ENCODE measurements at places on chromosomes 6 and 20.

DNA sequence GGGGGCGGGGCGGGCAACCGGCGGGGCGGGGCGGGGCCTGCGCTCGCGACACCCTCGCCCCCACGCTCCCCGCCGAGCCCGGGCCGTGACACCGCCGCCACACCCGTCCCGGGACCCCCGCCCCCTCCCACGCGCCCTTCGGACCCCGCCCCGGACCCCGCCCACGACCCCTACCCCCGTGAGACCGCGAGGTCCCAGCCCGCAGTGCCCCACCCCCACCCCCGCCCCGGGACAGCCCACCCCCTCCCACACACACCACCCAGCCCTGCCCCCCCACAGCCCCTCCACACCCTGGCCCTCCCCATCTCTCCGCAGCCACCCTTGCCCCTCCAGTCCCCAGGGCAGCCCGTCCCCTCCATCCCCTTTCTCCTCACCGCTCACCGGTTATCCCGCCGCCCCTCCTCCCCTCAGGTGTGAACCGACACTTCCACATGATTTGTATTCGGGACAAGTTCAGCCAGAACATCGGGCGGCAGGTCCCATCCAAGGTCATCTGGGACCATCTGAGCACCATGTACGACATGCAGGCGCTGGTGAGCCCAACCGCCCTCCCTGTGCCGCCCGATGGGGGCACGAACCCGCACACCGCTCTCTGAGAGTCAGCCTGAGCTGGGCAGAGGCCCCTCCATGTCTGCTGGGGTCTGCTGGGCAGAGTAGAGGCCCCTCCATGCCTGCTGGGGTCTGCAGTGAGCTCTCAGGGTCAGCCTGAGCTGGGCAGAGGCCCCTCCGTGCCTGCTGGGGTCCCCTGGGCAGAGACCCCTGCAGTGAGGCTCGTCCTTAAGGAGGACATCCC, 622 bp downstream of the MRGBP start:
- DNase-seq: no peak

DNA sequence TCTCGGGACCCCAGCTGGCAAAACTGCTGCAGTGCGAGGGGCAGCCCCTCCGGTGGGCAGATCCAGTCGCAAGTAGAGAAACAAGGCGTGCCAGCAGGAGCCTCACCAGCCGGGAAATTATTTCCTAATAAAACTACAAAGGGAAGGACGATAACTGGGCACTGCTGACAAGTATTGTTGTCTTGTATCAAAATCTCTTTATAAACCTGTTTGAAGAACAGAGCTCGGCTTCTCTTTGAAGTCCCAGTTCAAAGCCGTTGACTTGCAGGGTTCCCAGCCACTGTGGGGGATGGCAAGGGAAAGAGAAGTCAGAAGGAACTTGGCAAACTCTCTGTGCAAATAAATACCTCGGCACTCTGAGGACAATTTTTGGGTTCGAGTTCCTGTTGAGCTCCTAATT, 504.5 kb downstream of the CD83 start:
- no peak for DNase-seq

- no peak for DNase-seq
Observed at GRCh38 chr6:22579439-22579838, 10.1 kb downstream of the HDGFL1 start.

- no peak for DNase-seq
Observed at GRCh38 chr6:152634773-152635172, 2.4 kb downstream of the SYNE1 start.

DNA sequence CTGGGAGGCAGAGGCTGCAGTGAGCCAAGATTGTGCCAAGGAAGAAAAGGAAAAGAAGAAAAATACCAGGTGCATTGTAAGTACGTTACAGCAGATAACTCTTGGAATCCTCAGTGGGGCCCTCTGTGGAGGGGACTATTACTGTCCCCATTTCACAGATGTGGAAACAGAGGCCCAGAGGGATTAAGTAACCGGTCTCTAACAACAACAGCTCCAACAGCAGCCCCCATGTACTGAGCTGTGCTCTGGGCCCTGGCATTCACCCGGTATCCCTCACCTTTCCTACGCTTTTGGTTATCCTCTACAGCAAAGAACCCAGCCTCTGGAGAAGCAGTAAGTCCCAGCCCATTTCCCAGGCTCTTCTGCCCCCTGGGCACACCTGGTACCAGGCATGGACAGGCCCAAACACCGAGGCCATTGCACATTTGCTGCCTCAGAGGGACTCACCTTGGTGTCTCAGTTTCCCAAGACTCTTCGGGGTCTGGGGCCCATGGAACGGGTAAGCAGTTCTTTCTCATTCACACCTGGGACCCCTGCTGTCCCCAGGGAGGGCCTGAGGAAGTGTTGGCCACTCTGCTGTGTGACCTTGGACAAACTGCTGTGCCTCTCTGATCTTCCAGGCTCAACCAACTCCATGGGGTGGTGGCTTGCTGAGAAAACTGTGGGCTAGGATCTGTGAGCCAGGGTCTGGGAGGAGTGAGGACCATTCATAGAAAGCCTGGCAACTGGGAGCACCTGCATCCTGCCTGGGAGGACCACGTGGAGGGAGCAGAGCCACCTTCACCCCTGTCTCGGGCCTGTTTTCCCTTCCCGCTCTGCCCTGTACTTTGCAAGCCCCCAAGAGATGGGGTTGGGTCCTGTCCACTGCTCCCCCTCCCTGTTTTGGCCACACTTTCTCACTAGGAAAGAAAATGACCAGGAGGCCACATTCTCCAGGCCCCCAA, 59.9 kb downstream of the SNAI1 start:
- DNase-seq: no peak

- DNase-seq: no peak
Observed at GRCh38 chr6:84253380-84253779, 25.9 kb upstream of the CEP162 start.

DNA sequence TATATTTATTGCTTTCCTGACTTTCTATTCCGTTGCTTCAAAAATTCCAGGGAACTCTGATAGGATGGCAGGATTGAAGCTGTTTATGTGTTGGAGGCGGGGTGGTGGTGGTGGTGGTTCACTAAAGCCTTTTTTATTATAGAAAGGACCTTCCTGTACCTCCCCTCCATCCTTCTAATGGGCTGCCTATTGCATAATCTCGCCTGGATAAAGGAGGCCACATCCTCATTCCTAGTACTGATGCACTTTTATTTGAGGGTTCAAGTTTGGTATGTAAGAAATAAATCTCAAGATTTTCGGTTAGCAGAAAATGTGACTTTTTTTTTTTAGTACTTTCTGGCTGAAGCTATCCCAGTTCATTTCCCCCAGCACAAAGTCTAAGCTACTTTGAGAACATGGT, 18.7 kb upstream of the CTAGE9 start:
- DNase-seq: no peak

DNA sequence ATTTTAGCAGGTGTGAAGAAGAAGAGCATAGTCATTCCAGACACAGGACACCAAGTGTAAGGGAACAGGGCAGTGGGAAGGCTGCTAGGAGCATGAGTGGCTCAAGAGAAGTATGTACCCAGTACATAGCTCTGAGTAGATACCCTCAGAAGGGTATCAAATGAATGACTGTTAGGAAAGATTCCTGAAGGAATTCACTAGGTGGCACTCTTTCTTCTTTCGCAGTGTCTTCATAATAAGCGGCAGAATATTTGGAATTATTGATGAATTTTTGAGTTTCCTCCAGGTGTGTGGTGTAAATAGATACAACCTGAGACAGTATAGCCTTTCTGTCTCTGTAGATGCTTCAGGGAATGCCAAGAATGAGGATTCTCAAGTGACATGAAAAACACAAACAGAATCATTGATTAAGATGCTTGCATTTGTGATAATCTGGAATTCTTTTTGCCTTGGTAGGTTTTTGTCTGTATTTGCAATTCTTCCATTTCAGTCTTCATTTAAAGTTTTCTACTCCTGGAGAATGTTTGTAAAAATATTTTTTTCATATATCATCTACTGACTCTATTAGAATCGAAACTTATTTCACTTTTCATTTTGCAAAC, 264.3 kb upstream of the RIMS1 start:
- no peak for DNase-seq

DNA sequence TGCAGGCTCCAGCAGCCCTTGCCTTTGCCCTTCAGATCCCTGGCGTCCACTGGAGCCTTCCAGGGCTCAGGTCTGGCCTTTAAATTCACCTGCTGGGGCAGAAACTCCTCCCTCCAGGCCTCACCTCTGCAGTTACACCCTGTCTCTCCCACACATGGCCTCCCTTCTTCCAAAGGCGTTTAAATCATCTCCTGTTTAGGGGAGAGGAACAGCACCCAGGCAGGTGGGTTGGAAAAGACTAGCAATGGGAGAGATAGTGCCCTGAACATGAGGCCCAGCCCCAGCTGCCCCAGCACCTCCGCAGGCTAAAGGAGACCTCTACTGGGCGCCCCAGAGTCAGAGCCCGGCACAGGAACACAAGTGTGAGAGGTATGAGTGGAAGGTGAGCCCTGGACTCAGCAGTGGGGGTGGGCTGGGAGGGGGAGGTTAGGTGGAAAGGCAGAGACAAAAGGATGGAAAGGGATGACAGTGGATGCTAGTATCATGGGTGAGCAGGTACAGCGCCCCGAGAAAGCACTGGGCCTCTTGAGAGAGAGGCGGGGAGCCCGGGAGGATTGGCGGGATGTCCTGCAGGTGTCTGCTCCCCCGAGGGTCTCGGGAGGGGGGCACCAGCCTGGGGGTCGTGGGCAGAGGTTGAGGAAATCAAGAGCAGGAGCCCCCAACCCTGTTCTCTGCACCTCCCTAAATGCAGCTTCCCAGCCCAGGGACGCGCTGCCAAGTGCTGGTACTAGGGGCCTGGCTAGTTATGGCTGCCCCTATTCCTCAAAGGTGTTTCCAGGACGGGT, at the start of gene CST9:
TSS of gene CST9 (minus strand) at position 51 of the 785 bp plus-strand sequence. CDS start 53 bp downstream, outside the sequence.
- DNase-seq: no peak

- DNase-seq: no peak
Observed at GRCh38 chr6:124223611-124224345, 420.1 kb downstream of the NKAIN2 start.

- DNase-seq: no peak
Observed at GRCh38 chr6:81655696-81656095, 96.8 kb downstream of the TENT5A start.

DNA sequence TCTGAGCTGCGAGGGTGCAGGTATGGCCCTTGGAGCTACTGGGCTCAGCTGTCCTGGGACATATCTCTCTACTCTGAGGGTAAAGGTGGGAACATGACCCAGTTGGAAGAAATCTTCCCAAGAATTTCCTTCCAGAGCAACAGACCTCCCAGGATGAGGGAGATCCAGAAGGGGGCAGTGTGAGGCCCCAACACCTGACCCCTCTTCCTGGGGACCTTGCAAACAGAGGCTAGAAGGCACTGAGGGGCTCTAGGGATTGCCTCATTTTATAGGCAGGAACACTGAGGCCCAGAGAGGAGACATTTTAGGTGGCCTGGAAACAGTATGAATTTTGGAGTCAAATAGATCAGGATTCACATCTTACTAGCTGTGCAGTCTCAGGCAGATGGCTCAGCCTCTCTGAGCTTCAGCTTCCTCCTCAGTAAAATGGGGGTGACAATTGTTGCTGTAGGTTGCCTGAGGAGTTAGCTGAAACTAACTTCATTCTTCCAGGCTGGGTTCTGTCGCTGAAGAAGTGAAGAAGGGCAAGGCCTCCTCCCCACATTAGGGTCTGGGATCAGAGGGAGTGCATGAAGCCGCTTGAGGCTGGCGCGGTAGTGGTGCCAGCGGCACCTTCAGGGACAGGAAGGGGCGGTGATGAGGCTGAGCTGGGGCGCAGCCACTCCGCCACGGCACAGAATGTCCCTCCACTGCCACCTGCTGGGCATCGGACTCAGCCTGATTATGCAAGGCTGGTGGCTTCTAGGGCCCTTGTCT, 11.4 kb downstream of the KCNK17 start:
- peak; percentile 83 for DNase-seq

DNA sequence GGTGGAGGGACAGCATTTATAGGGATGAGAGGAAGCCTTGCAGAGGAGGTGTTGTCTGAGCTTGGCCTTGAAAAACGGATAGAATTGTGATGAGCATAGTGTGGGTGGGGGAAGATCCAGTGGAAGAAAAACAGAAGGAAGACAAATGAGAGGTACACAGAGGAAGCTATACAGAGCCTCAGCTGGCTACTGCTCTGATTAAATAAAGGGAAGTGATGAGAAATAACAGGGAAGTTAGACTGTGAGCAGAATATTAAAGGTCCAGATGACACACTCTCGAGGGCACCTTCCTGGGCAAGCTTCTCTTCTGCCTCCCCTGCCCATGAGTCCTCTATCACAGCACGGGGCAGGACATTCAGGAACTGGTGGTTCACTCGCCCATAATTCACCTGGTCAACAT, 182.3 kb downstream of the KIF16B start:
- no peak for DNase-seq

DNA sequence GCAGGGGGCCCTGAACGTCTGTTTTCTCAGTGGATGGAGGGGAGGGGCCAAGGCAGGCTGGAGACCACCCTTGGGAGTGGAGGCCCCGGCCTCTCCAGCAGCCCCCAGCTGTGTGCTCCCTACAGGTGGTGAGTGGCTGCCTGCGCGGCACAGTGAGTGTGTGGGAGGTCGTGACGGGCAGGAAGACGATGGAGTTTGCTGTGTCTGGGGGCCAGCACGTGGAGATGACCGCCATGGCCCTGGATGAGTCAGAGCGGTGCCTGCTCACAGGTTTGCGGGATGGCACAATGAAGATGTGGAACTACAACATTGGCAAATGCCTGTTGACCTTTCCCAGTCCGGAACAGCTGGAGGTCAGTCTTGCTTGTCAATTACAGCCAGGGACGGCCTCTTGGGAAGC, 52.6 kb downstream of the EFCAB8 start:
- DNase-seq: no peak

DNA sequence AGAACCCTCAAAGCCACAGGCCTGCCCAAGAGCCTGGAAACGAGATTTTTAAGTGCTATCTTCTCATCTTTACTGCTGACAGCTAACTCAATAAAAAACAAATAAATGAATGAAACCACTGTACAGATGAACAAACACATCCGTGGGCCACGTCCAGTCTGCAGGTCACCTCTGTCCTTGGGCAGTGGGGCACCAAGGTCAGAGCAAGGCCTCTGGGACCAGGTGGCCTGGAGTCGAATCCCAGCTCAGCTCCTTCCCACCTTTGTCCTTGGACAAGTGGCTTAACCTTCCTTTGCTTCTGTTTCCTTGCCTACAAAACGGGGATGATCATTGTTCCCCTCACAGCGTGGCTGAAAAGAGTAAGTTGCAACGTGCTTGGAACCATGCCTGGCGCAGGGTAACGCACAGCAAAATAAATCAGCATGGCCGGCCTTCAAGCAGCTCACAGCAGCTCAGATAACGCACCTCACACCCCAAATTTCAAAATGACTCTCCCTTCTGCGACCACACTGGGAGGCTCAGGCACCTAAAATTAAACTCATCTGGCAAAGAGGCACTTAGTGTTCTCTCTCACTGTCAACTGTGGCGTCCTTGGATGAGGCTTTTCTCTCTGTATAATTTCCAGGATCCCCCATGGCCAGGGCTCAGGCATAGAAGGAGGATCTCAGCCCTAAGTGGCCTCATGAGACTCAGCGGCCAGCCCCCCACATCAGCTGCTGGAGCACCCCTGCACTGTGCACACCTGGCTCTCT, 35.7 kb downstream of the RRBP1 start:
- DNase-seq: no peak

All from activated CD4-positive, alpha-beta T cell treated with anti-CD3 and anti-CD28 coated beads, Interleukin-2, amount 50 U/mL, for 24 hours (primary cell).